ENCODE measurements at places on chromosomes 11 and 22.

GRCh38 chr11:74321487-74322188 lies 10.2 kb upstream of the P4HA3 start:
- DNase-seq, result peak; percentile 10

GRCh38 chr11:14148653-14149273 lies 186.2 kb downstream of the SPON1 start:
- no peak for DNase-seq

DNA sequence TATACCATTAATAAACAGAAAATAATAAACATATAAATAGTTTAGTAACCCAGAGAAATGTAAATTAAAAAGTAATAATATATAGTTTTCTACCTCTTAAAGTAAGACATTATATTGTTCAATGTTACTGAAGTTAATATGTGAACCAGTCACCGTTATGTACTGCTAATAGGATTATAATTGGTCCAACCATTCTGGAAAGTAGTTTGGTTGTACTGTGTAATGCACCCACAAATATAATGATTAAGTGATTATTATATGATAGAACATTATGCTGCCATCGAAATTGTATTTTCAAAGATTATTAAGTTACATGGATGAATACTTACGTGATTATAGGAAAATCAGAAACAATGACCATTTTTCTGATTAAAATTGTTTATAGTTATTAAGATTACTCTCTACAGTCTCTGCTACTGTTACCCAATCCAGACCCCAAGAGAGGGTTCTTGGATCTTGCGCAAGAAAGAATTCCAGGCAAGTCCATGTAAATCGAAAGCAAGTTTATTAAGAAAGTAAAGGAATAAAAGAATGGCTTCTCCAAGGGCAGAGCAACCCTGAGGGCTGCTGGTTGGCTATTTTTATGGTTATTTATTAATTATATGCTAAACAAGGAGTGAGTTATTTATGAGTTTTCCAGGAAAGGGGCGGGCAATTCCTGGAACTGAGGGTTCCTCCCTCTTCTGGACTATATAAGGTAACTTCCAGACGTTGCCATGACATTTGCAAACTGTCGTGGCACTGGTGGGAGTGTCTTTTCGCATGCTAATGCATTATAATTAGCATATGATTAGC lies 50.1 kb downstream of the ACER3 start:
- no peak for DNase-seq

DNA sequence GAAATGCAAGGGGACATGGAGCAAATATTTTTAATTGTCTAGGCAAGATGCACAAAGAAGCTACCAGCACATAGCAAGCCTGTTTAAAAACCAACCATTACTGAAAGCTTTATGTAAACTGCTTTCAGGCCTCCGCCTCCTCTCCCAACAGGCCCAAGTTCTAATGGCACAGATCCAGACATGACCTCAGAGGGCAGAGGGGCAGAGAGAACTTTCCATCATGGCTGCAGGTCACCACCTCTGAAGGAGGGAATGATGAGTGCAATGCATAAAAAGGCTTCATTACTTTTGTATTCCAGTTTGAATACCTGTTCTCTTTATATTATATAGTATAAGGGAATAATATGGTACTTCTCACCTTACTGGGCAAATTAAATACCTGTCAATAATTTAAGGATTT lies 15.2 kb downstream of the DDX17 start:
- no peak for DNase-seq

GRCh38 chr11:96026310-96026709 lies 102.4 kb upstream of the MTMR2 start:
- DNase-seq, result no peak

GRCh38 chr11:24514219-24514594 lies 17.4 kb downstream of the LUZP2 start:
- DNase-seq, result no peak

GRCh38 chr11:63681321-63682065 lies at the start of gene RTN3:
TSS of gene RTN3 (plus strand) at chr11:63681500. CDS start at chr11:63681637, 137 bp downstream.
- peak; percentile 98 for DNase-seq

GRCh38 chr22:49604732-49605302 lies 222.9 kb downstream of the BRD1 start:
- no peak for DNase-seq

DNA sequence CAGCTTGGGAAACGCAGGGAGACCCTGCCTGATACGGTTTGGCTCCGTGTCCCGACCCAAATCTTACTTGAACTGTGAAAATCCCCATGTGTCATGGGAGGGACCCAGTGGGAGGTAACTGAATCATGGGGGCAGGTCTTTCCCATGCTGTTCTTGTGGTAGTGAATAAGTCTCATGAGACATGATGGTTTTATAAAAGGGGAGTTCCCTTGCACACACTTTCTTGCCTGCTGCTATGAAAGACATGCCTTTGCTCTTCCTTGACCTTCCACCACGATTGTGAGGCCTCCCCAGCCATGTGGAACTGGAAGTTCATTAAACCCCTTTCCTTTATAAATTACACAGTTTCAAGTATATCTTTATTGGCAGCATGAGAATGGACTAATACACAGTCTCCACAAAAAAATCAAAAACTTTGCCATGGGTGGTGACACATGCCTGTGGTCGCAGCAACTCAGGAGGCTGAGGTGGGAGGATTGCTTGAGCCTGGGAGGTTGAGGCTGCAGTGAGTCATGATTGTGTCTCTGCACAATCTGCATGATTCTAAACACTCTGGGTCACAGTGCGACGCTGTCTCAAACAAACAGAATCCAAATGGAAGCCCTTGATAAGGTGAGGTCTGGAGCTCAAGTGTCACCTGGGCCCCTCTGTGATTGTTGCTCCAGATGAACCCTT lies 34.9 kb downstream of the SYN3 start:
- peak; percentile 1 for DNase-seq

GRCh38 chr11:103586756-103587155 lies 449.7 kb upstream of the DDI1 start:
- DNase-seq, result no peak

GRCh38 chr11:27234043-27234668 lies 128.9 kb downstream of the CCDC34 start:
- DNase-seq, result no peak

DNA sequence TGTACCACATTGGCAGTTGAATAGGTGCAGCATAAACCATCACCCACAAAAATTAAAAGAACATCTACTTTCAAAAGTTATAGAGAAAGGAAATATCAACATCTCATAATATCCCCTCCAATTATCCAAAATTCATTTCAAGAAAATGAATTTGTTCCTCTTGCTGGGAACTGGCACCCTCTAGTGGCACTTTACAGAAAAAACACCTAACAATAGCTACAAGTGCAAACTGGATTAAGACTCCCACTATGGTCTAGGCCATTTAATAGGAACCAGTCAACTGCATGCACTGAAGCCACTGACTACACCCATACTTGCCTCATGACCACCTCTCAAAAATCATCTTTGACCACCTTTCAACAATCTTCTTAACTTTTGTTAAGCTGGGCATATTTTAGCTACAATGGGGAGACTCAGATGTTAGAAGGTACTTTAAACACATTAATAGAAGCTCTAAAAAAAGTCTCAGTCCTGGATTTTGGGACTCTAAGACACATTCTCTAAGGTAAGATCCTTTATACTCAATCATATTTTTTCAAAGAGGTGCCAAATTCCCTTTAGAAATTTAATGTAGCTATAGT lies 17.3 kb downstream of the TRAF6 start:
- DNase-seq, result no peak

- no peak for DNase-seq
These were observed 2.2 kb downstream of the STIM1 start for GRCh38 chr11:3857628-3858027.

DNA sequence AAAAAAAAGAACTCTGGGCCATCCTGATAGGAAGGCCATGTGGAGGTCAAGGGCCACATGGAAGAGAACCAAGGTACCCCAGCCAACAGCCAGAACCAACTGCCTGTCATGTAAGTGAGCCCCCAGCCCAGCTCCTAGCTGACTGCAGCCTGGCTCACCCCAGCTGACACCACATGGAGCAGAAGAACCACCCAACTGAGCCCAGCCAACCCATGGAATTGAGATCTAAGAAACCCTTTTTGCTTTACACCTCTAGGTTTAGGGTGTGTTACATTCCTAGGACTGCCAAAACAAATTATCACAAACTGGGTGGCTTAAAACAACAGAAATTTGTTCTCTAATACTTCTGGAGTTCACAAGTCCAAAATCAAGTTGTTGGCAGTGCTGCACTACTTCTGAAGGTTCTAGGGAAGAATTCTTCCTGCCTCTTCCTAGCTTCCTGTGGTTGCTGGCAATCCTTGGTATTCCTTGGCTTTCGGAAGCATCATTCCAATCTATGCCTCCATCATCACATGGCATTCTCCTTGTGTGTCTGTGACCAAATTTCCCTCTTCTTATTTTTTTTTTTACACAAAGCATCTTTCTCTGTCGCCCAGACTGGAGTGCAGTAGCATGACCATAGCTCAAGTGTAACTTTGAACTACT lies 4.4 kb downstream of the C11orf86 start:
- no peak for DNase-seq

DNA sequence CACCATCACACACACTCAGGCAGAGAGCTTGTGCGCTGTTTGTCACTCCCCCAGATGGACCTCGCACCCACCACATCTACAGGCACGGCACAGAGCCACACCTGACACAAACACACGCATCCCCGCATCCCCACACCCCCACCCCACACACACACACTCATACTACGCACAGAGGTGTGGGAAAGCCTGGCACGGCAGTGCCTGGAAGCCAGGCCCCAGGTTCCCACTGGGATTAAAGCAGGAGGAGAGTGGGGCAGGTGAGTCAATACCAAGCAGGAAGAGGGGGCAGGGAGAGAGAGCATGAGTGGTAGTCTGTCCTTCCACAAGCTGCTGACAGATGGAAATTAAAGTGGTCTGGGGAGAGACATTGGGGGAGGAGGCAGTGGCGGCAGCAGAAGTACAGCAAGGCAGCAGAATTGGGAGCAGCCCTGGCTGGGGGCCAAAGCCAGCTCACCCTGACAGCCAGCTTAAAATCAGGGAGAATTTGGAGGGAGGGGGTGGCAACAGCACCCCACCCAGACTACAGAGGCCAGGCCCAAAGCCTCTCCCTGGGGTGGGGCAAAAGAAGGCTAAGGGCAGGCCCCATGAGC lies 20.7 kb downstream of the TNKS1BP1 start:
- no peak for DNase-seq

GRCh38 chr11:32843544-32843943 lies 13.8 kb downstream of the PRRG4 start:
- DNase-seq, result no peak

- no peak for DNase-seq
These were observed 38.1 kb upstream of the POU2AF1 start for GRCh38 chr11:111417011-111417765.

- peak; percentile 67 for DNase-seq
These were observed 3.4 kb downstream of the TSPAN32 start for GRCh38 chr11:2305140-2305778.

DNA sequence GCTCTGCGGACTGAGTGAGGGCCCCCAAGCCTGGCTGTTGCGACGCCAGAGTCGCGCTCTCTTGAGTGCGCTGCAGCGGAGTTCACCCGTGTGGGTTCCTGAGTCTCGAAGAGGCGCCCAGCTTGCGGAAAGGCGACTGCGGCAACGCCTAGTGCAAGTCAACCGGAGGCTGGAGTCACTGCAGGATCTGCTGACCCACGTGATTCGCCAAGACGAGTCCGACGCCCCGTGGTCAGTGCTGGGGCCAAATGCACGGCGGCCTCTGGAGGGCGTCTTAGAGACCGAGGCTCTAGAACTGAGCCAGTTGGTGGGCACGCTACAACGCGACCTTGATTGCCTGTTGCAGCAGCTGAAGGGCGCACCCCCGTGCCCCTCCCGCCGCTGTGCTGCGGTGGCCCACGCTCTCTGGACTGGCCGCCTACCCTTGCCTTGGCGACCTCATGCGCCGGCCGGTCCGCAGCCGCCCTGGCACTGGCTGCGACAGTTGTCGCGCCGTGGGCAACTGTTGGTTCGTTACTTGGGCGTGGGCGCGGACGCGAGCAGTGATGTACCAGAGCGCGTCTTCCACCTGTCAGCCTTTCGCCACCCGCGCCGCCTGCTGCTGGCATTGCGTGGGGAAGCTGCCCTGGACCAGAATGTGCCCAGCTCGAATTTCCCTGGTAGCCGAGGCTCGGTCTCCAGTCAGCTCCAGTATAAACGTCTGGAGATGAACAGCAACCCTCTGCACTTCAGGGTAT lies 32.6 kb downstream of the RRP8 start:
- DNase-seq, result no peak

DNA sequence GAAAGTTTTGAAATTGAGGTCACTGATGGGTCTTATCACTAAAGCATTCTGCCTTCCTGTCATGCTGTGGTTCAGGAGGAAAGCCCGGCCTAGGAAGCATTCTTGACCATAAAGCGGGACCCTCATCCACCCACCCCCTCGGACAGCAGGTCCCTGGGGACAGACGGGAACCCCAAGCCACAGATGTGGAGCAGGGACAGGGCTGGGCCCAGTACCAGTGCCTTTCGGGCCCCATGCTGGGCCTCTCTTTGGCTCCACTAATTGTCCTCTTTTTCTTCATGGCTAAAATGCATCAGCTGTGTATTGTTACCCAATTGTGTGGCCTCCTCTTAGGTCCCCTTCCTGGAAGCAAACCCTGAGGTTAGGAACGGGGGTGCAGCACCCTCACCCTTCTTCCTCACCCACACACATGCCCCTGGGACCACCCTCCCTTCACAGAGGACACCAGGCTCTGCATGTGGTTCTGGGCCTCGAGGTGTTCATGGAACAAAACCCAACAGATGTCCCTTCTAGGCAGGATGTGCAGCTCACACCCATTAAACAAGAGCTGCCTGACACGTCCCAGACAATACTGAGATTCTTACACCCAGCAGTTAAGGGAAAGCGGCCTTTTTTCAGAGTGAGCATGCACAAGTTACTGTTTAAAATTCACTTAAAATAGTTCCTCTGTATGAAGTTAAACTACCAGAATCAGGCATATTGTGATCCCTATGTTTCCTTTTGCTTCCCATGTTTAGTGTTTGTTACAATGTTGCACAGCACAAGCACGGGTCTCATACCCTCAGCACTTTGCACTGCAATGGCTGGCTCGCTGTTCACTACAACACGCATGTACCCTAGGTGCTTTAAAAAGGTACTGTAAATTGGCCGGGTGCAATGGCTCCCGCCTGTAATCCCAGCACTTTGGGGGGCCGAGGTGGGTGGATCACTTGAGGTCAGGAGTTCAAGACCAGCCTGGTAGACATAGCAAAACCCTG lies 807.6 kb downstream of the BRD1 start:
- no peak for DNase-seq

DNA sequence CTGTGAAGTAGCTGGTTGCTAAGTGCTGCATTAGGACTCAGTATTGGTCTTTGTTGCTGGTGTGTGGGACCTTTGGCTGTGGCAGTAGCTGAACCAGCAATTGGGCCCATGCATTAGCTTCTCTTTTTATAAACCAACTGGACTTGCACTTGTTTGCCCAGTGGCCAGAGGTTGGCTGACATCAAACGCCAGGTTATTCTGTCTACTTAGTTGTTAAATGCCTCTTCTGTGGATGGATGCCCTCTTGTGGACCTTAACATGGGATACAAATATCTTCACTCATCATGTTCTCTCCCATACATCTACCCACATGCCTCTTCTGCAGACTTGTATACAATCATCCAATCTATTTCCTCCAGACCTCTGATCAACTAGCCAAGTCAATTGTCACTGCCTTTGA lies 26.4 kb upstream of the ARHGAP20 start:
- no peak for DNase-seq

- DNase-seq, result no peak
These were observed 403 bp upstream of the SBF2 start for GRCh38 chr11:10294290-10294953.
